ENCODE measurements at places on chromosomes 12 and 14.

DNA sequence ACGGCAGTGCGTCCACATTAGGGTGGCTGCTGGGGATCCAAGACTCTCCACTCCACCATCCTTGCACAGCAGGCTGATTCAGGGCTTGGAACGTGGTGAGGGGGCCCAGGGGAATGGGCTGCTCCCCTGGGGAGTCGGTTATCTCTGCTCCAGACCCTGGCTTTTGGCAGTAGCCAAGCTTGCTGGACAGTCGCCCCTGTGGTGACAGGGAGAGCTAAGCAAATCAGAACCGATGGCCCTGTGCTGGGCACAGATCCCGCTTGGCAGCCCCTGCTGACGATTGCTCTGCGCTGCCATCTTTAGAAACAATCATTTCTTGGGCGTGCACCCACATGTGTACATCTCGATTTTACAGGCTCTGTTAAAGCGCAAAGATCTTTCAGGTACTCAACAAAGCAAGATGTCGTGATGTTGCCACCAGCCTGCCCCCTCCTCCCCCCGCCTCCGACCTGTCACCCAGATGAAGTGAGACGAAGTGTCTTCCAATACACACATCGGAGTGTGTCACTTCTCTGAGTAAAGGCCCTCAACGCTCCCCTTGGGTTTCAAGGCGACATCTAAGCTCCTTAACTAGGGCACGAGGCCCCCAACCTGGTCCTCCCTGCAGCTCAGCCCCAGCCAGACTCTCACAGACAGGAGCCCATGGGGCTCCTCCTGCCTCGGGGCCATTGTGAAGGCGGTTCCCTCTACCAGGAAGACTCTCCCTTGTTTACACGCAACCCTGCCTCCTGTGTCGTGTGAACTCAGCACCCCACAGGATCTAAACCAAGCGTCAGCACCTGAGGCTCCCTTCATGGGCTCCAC lies 55.6 kb downstream of the PITPNM2 start:
- DNase-seq: no peak

DNA sequence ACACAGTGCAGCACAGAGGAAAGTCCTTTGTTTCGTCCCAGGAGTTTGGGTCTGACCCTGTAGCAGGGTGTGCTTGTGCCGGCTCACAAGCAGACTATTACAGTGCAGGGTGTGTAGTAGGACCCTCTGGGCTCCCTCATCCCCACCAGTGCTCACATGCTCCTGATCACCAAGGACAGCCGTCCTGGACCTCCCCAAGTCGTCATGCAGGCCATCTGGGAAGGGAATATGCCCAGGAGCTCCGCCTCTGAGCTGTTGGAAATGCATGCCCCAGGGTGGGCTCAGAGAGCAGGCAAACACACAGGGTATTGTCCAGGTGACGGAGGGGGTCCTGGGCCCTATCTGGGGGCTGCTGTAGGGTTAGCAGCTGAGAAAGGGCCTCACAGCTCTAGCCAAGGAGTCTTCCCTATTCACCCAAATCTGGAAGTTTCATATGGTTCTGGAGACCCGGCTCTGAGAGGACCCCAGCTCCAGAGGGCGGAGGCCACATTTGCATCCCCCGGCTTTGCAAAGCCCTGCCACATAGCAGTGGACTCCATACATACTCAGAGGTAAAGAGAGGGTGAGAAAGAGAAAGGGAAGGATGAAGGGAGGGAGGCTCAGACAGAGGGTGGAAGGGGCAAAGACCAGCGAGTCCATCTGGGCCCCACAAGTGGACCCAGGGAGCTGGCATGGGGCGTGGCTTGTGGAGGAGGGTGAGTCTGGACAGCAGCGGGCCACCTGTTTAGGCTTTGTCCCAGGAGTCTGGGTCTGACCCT lies 53.5 kb upstream of the PPP2R5C start:
- no peak for DNase-seq

DNA sequence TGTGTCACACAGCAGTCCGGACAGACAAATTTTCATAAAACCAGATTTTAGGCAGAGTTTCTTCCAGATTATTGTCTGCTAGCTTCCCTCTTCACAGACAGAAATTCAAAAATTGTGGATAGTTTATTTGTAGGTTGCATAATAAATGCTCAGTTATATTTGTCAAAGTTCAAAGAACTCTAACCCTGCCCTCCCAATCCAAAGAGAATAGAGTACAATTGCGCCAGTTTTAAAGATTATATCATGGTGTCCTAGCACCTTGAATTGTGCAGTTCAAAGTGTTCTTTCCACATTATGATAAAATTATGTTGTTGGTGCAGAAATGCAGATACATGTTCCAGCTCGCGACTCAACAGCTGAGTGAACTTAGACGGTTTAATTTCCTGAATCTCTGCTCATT lies 263.1 kb downstream of the PRKD1 start:
- no peak for DNase-seq

- DNase-seq: no peak
These were observed 780.9 kb downstream of the RPS29 start for GRCh38 chr14:48805315-48805714.

- no peak for DNase-seq
These were observed 33.1 kb downstream of the MAP3K9 start for GRCh38 chr14:70776197-70776596.

DNA sequence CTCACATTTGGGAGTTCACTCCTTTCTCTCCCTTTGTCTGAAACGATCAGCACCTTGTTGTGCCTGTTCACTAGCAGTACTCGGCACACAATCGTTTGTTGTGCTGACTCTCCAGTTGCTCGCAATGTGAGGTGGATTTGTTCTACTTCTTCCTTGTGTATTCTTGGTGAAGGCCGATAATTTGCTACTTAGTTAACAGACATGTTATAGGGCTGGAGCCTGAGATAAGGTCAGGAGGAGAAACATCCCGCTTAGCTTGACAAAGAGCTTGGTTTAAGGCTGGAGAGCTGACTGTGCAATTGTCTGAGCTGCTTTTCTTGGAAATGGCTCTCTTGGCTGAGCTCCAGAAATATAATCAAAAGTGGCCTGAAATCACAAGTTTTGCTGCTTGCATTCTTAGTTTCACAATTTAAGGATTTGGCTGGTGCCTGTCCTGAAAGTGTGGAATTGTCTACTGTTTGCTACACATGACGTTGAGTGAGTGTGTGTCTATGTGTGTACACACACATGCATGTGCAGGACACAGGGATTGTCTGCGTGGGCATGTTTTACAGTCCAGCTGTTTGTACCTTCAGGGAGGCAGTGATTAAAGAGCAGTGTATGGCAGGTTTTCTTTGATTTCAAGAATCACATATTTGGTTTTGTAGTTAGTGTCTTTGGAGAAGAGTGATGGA lies 77.7 kb downstream of the ARF6 start:
- no peak for DNase-seq

GRCh38 chr14:89641495-89642175 lies 224.6 kb upstream of the FOXN3 start:
- DNase-seq: no peak

DNA sequence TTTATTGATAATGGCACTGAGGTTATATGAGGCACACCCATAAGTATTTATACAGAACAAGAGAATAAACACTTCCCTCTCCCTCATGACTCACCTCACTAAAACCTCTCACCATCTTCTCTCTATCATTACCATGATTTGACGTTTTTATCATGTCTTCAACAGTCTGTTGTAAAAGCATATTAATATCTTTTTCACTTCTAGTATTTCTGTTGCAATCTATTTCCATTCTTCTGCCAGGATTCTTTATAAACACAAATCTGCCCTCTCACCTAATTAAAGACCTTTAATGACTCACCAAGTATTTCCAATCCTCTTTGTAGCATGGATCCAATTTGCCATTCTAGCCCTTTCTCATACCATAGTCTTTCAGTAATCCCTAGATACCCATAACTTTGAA lies 527.7 kb downstream of the SLC16A7 start:
- no peak for DNase-seq

GRCh38 chr12:107133462-107133861 lies 40.1 kb upstream of the CRY1 start:
- no peak for DNase-seq

DNA sequence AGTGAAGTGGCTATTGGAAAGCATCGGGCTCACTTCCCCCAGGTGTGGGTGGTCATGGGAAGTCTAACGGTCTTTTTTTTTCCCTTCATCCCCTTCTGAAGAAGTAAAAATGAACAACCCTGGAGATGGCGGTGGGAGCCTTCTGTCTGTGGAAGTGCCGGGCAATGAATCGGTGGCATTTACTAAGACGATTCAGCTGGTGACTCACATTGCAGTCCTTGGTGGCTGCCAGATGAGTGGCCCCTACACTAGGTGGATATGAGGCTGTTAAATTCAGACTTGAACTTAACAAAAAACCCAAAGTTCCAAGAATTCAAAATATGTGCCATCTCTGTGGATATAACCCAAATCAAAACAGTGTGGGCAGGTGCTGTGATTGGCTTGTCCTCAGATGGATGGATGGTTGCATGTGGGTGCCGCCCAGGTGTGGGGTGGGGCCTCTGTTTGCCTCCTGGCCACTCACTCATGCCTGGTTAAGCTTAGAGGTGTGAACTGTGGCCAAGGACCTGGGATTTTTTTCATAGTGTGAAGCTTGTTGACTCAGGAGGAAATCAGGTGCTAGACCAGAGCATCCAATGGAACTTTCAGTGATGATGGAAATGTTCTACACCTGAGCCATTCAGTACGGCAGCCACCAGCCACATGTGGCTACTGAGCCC lies 176.7 kb upstream of the NOS1 start:
- no peak for DNase-seq

- no peak for DNase-seq
These were observed 30.7 kb downstream of the VWF start for GRCh38 chr12:6093764-6094163.

DNA sequence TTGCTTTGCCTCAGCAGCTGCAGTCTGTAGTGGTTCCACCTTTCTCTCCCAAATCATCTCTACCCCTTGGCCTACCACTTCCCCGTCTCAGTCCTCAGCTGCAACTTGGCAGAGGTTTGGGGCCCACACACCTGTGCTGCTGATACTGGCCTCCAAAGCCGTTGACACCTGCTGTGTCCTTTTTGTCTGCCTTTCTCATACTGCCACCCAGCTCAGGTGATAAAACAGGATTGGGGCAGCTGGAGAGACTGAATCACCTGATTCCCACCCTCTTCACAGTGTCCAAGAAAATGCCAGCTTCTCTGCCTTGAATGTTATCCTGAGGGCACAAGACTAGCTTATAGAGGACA lies 103.7 kb downstream of the ETV6 start:
- no peak for DNase-seq

- no peak for DNase-seq
These were observed 128.2 kb downstream of the TMEM30B start for GRCh38 chr14:61152851-61153364.

DNA sequence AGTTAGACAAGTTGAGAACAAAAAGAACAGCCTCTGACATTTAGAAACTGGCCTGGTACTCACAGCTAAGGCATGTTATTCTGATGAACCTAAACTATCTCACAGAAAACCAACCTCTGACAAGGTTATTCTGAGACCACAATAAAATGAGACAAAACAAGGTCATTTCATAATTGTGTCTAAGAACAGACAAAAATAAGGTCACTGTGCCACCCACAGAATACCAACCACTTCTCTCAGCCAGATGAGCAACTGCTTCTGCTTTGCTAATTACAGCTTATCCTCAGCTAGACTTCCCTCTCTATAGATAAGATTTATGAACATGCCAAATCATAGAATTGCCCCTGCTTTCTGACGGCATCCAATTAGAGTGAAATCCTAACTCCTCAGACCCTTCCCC lies 52.2 kb upstream of the CRACR2A start:
- DNase-seq: no peak

GRCh38 chr12:114306646-114307045 lies 99.3 kb downstream of the TBX5 start:
- no peak for DNase-seq

GRCh38 chr12:101962486-101962885 lies 85.1 kb downstream of the DRAM1 start:
- no peak for DNase-seq

DNA sequence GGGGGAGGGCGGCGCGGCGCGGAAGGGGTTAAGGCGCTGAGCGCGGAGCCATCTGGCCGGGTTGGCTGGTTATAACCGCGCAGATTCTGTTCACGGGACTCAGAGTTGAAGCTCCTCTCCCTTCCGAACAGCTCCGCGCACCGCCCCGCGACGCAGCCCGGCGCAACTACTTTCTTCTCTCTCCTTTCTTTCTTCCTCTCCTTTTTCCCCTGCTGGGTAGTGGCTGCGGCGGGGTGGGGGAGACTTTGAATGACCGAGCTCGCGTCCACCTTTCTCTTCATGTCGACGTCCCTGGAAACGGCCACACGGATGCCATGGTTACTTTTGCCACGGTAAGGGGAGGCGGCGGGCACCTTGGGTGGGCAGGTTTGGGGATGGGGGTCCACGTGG lies at the start of gene NTF3:
NTF3 (plus strand) TSS at position 98 of the 390 bp plus-strand sequence; CDS start at position 315, 217 bp downstream.
- DNase-seq: no peak

DNA sequence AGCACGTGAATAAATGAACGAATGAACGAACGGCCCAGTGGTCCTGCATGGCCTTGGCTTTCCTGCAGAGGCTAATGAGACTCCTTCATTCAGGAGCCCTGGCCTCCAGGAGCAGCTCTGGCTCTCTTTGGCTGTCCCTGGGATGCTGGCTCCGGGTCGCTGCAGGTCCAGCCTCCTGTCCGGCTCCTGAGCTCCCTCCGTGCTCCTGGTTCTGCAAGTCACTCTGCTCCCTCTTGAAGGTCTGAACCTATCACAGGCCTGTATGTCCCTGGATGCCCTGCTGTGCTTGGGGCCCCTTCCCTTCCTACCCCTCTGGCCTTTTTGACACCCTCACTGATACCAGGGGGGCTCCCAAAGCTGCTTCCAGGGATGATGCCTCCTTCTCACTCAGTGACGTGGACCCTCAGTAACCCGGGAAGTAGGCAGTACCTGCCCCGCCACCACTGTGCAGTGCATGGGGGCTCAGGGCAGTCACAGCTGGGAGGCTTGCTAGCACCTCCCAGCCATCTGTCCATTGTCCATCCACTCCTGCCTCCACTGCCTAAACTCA lies 133.7 kb upstream of the C14orf180 start:
- no peak for DNase-seq

GRCh38 chr12:109458086-109458485 lies 19.0 kb downstream of the KCTD10 start:
- DNase-seq: no peak

- DNase-seq: no peak
These were observed 1.8 kb upstream of the CCDC198 start for GRCh38 chr14:57495416-57495815.

Data from activated T-cell treated with anti-CD3 and anti-CD28 coated beads for 4 hours (primary cell).